ENCODE measurements at places on chromosomes 1 and 21. TPM values are rescaled to one million over a fixed set of nuclear protein-coding genes. Genes with fewer than 3 reads are reported as not detected.

Gene SPRR2G
- total RNA-seq: not detected

Gene AUNIP
- 22.5 TPM for total RNA-seq

Gene LRRC3
- total RNA-seq: 8.3 TPM

DNA sequence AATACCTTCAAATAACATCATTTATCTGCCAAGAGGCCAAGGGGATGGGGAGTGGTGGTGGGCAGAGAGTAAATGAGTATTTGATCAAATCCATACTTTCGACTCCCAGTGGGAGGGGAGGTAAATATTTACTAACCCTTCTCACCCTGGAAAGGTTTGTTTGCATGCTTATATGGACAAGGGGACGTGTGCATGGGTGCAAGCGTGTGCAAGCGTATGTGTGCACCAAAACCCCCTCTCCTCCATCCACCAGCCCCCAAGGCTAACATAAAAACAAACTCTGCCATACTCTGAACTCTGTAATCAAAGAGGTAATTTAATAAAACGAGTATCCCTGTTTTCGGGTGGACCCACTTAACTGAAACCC is 58.0 kb downstream of the SYF2 start:
- H3K4me3 ChIP-seq: no peak overlapping the region
- no peak overlapping the region for H3K27ac ChIP-seq
- DNase-seq: no peak
- H3K27me3 ChIP-seq: no peaks in the 10 kb centered on the region
- H3K4me1 ChIP-seq: no peaks in the 10 kb centered on the region

DNA sequence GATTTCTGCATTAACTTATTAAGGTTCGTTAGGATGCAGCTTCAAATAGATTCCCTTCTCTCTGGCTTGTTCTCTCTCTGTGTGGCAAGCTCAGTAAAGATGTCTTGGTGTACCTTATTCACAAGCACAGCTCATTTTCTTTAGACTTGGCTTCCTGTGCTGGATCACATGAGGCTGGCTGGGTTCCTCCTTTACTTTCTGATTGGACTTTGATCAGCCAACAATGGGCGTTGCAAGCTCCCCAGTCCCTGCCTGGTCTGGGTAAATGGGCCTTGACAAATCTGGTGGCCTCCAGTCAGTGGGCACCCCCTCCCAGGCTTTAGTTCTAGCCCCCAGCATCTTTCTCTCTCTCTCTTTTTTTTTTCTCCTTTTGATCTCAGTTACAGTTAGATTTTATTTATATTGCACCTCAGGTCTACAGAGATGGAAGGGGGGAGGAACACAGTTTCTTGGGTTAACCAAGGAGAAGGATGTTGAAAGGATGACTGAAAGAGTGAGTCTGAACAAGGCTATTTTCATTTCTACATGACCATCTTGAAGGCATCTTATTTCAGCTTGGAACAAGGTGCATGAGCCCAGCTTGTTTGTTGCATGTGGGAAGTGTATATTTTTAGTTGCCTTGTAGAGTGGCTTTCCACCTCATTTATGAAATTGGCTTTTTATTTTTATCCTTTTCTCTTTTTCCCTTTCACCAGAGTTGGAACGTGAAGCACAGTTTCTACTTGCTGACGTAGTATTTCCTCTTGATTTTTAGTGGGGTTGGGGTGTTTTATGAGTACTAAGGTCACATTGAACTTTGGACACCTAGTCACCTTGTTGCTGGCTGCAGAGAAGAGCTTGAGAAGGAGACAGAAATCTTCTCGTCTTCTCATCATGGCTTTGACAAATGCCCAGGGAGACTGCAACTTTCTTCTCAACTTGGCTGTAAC is 77.1 kb downstream of the PBX1 start:
- H3K27ac ChIP-seq: no peak overlapping the region
- no peaks in the 10 kb centered on the region for H3K36me3 ChIP-seq
- H3K4me1 ChIP-seq: peaks cover 3% of the 10 kb centered on the region
- no peak overlapping the region for H3K4me3 ChIP-seq
- no peaks in the 10 kb centered on the region for H3K27me3 ChIP-seq

DNA sequence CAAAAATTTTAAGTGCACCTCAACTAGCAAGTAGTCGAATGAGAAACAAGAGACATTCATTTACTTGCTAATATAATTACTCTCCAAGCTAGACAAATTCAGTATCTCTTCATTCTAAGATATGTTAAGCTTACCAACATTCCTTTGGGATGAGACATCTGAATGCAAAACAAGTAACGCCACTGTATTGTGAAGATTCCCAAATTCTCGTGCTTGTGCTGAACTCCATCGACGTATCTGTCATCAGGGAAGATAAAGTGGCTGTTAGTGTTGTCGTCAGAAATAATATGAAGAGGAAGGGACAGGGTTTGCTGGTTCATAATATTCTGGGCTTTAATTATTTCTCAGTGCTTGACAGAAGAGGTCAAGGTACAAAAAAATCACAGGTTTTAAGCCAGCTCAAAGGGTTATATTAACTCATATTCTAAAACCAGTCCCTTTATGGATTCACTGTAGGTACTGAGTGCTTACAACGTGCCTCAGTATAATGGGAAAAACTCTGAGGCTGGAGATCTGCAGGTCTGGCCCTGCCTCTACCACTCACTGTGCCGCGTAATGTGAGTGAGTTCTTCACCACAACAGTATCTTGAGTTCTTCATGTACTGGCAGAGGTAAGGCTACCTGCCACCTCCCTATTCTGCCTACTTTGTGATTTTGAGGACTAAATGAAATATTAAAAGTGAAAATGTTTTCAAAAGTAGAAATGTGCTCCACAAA is 42.0 kb downstream of the PCSK9 start:
- peaks cover 6% of the 10 kb centered on the region for H3K4me1 ChIP-seq
- H3K27me3 ChIP-seq: no peaks in the 10 kb centered on the region
- DNase-seq: no peak
- H3K27ac ChIP-seq: no peak overlapping the region
- H3K36me3 ChIP-seq: no peaks in the 10 kb centered on the region
